Endothelial cell (in vitro differentiated cells): ENCODE measurements at places on chromosomes 6 and 20. TPM values are rescaled to one million over a fixed set of nuclear protein-coding genes. Genes with fewer than 3 reads are reported as not detected.

DNA sequence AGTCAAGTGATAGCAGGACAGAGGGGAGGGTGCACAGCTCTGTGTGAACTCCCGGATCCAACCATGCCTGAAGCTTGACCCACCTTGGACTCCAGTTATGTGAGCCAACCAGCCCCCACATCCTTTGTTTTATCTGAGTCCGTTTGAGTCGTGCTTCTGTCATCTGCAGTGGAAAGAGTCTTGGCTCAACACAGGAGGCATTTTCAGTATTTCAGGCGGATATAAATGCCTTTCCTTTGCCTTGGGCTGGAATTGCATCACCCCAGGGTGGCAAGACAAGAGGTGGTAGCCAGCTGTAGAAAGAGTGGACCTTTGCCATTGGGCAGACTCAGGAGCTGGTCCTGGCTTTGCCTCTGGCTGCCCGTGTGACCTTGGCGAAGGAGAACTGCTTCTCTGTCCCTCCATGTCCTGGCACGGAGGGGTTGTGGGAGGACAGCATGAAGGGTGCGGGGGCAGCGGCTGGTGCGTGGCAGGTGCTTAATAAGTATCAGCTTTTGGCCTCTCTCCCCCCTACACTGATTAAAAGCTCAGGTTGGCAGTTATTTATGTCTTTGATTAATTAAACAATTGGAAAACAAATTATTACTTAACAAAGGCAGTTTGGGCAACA, 42.6 kb upstream of the APCDD1L start:
- no peak for DNase-seq

DNA sequence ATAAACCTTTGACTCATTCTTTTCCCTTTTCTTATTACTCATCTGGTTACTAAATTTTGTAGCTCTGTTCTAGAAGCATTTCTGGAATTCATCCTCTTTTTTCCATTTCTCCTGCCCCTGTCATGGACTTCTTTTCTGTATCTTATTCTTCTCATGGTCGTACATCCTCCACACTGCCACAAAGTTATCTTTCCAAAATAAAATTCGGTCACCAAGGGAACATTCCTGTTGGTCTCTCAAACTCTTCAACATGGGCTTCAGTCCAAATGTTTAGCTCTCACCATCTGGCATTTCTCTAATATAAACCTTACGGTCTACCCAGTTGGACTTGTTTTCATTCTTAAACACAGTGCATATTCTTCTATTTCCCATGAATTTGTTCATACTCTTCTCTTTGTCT, 428.8 kb upstream of the ID4 start:
- DNase-seq: no peak

DNA sequence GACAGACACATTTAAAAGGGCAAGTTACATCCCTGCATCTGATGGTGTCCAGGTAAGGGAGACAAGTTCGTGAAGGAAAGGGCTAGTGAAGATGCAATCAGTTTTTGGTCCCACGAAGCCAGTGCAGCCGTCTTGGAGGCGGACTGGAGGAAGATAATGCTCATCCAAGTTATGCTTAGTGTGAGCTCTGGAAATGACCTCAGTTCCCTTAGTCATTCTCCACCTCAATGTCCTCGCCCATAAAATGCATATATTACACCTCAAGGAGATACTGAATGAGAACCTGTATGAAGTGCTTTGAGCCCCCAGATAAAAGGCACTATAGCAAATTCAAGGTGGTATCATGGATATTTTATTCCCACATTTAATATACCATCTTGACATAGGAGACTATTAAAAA, 358.8 kb downstream of the ADGRB3 start:
- DNase-seq: no peak

GRCh38 chr20:52180180-52180840, 11.3 kb downstream of the ZFP64 start:
- DNase-seq: no peak

- DNase-seq: no peak
These were observed 566.1 kb downstream of the KIF16B start for GRCh38 chr20:16007164-16007563.

DNA sequence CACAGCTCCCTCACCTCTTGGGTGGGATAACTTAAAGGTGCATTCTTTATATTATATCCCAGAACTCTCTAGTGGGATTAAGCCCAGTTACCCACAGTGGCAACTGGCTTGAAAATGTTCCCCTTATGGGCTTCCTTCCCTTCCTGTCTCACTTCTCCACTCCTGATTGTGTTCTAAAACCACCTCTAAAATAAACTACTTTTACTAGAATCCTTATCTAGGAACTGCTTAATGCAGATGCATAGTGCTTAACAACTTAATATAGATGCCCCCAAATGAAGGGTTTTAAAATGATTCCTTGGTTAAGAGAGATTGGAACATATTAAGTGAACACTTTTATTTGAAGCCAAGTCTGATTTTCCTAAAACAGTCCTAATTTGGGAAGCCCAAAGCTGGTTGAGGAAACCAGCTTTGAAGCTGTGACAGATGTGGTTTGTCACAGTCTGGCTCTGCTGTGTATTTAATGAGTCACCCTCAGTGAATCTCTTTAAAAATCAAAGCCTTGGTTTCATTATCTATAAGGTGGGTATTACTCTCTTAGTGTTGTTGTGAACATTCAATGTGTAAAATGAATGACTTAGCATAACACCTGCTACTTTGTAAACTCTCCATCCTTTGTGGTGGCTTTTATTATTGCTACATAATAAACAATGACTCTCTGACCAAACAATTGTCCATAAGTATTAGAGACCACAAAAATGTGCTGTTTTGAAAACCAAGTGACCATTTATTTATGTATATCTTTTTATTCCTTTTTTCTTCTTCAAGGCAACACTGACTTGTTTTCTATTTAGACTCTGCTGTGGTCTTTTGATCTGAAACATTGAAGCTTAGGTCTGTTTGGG, 24.4 kb downstream of the PLCB1 start:
- DNase-seq: no peak

DNA sequence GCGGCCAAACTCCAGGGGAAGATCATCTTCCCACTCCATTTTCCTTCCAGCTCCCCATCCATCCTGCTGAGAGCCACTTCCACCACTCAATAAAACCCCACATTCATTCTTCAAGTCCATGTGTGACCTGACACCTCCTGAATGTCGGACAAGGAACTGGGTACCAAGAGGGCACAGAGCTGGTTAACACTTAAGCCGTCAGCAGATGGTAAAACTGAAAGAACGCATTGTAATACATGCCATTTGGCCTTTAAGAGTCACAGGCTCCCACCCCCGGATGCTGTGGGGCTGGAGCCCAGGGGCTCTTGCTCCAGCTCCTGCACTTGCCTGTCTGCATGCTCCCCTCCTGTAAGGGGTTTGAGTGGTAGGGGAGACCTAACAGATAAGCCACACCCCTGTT, 753.9 kb downstream of the COL12A1 start:
- no peak for DNase-seq

DNA sequence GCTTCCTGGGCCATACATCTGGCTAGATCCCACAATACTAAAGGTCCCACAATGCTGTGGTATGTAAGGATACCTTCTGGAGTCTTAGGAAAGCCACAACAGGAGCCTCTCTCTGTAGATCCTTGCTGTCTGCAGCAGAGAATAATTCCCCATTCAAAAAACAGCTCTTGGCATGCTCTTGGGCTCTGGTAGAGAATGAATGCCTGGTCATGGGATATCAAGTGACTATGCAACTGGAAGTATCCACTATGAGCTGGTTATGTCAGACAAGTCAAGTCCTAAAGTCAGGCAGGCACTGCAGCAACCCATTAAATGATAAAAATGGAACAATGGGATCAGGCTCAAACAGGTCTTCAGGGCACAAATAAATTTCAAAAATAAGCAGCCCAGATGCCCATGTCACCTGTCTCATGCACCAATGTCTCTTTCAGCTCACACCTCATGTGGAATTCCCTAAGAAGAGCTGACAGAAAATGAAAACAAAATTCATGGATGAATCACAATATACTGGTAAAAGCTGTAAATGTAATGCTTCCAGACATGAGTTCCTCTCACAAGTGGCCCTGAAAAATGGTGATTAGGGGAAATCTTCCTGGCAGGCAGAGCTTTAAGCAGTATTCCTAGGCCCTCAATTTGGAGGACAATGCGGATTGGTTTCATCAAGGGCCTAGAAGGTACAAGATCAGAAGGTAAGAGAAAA, 4.3 kb downstream of the AK9 start:
- DNase-seq: no peak

HLA-DRB1 gene
- 5.1 TPM for total RNA-seq

MTCH1 gene
- 304 TPM for total RNA-seq

B3GALT4 gene
- 3.8 TPM for total RNA-seq

MAP7 gene
- 1.3 TPM for total RNA-seq

TPBG gene
- total RNA-seq: 21.8 TPM
